ENCODE measurements at places on chromosomes 2 and 18. TPM values are rescaled to one million over a fixed set of nuclear protein-coding genes. Genes with fewer than 3 reads are reported as not detected.

DNA sequence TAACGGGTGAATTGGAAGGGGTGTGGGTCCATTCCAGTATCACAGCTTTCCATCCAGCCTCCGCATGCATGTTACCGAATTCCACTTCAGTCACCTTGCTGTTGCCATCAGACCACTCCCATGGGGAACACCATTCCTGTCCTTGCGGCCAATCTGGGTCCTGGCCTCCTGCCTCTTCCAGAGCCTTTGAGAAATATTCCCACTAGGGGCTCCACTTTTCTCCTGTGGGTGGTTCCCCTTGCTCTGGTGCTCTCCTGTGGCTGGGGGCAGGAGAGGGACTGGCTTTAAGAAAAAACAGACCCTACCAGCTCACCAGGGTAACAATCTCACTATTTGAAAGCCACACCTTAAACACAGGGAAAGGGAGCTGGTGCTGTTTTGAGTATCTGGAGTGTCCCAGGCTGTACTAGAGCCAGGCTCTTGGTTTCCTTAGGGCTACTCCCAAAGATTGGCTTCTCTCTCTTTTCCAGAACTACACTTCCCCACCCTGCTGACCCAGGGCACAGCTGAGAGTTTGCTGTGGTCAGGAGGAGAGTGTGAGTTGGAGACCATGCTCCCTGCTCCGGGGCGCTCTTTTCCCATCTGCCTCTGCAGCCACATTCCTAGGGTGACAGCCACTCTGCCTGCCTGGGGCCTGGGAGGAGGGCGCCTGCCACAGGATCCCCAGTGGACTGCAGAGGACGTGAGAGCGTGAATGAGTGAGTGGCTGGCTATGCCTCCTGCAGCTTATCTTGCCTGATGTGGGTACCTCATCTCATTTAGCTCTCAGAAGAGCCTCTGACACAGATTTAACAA, 460.8 kb upstream of the HS6ST1 start:
- DNase-seq = no peak

- no peak for DNase-seq
These were observed 206.2 kb upstream of the LRRTM1 start for GRCh38 chr2:80510716-80511115.

DNA sequence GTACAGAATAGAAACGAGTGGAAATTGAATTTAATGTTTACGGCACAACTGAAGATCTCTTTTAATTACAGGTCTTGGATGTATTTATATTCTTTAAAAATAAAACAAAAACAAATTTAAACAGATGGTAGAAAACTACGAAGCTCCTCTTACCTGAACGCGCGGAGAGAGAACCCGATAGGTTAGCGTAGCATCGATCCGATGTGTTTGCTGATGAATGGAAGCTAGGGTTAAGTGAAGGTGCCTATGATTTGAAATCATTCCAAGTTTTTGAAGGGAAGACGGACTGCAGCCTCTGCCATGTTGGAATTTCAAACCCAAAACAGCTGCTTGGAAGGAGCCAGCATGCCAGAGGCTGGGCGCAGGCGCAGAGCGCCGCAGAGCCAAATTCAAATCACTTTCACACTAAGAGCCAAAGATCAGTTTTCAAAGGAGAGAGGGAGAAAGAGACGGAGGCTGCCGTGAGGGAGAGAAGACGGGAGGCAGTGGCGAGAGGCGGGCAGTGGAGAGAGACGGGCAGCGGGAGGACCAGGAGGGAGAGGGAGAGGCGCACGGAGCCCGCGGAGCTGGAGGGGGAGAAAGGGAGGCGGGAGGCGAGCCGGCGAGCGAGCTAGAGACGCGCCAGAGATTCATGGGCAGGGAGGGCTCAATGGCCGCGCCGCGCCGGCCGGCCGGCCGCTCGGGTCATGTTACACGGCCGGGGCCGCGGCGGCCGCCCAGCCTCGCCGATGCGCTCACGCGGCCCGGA, at the start of gene FIGN:
FIGN (minus strand) TSS at position 324 of the 748 bp plus-strand sequence. CDS start 1,081 bp downstream, outside the sequence.
- peak; percentile 69 for DNase-seq

DNA sequence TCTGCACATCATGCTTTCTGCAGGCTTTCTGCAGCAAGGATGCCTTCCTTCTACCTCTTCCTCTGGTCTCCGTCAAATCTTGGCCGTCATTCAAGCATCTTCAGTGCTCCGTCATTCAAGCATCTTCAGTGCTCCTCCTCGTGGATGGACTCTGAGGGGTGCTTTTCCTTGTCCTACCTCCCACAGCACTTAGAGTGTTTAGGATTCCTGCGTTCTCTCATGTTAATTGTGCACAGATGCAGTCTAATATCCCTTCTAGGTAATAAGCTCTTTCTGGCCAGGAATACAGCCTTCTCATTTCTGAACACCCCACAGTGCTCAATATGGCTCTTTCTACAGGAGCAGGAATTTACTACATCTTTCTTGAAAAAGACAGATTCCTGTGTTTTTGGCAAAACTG, 59.8 kb downstream of the ZNF236 start:
- no peak for DNase-seq

Gene INPP4A
- total RNA-seq = 12.6 TPM

Gene FAM117B
- 0.40 TPM for total RNA-seq

Gene MAL
- not detected for total RNA-seq
